ENCODE measurements at places on chromosomes 4 and X.

DNA sequence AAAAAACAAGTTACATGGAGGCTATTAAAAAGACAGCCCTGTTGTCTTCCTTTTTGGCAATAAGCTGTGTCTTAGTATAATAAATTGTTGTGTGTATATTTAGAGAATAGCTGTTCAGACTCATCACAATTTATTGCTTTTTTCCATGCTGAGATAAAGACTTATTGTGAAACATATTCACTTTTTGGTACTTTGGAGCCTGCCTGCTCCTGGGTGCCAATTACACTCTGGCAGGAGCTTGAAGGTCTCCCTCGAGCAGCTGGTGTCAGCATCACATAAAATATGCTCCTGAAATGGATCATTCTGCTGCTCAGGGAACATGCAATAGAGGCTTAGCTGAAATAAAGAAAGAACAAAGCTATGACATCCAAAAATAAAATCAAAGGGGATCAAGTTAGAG is 211.6 kb upstream of the DKK2 start:
- no peak for DNase-seq

DNA sequence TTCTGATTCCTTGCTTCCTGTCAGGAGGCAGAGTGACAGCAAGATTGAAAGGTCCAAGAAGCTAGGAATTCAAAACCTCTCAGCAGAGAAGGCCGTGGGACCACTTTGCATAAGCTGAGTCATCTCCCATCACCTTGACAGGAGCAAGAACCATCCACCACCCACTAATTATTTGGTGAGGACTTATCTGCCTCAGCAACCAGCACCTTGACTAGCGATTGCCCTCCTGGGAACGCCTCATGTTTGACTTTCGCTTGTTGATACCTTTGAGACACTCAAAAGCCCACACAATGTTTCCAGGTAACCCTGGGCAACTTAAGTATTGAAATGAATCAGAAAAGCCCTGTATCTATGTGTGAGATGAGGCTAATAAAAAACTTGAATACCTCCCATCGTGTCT is 233.5 kb upstream of the GYPA start:
- DNase-seq = no peak

DNA sequence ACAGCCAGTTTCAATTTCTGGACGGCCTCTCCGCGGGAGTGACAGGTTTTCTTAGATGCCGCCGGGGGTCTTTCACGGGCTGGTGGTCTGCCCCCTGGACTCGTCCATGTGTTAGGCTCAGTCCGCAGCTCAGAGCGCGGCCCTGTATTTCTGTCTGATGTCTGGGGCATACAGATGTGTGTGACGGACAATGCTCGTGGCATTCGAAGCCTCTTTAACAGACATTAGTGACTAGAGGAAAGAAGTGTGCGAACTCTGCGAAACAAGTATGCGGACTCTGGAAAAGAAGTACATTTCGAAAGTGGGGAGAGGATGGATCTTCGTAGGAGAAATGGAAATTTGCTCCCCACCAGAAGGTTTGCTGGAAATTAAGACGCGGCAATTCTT is 793 bp upstream of the DCUN1D4 start:
- no peak for DNase-seq

DNA sequence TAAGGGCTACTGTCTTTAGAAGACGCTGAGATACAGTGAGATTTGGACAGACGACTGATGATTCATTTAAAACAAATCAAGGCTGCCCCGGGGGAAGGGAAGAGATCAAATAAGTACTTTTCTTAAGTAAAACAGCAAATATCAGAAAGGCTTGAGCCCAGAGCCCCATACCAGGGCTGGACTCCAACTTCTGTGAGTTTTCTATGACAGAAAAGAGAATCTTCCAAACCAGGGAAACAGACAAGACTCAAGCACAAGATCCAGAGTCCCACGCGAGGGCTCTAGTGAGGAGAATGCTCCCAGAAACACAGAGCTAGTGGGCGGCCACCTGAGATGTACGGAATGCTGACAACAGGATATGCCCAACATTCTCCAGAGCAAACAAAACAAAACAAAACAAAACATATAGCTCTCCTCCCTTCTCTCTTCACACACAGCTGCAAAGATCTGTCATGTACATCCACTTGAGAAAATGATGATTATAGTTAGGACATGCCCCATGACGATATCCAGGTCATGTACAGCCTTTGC is 13.1 kb downstream of the ACSL1 start:
- no peak for DNase-seq

GRCh38 chr4:11647433-11647832 is 218.7 kb upstream of the HS3ST1 start:
- no peak for DNase-seq
